Activated CD4-positive, alpha-beta T cell treated with anti-CD3 and anti-CD28 coated beads, Interleukin-2, amount 10 ng/mL, durations not matched to agents 7 days and 5 days (primary cell): ENCODE measurements at places on chromosomes 7 and 10. TPM values are rescaled to one million over a fixed set of nuclear protein-coding genes. Genes with fewer than 3 reads are reported as not detected.

Gene GPR37
- total RNA-seq, result not detected

Gene OR6B1
- not detected for total RNA-seq

GRCh38 chr7:6234384-6234783 is 38.0 kb downstream of the CYTH3 start:
- no peak for DNase-seq

DNA sequence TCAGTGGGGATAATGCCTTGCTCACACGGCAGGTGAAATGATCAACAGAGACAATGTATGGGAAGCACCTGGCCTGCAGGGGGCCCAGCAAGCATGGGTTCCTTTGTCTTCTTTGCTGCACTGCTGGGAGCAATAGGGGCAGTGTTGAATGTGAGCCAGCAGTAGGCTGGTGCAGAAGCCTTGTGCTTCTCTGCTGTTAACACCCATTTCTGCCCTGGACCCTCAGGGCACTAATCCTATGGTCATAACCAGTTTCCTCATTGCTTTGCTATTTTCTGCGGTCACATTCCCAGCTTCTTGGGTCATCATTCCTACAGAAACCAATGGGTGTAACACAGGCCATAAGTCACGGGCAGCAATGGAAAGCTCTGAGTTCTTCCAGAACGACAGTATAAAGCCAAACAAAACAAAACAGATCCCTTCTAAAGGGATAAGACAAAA is 10.9 kb upstream of the LGI1 start:
- no peak for DNase-seq

- DNase-seq, result no peak
Measured at GRCh38 chr7:116228241-116228640, 17.9 kb downstream of the TES start.

Gene OGDH
- 121 TPM for total RNA-seq

DNA sequence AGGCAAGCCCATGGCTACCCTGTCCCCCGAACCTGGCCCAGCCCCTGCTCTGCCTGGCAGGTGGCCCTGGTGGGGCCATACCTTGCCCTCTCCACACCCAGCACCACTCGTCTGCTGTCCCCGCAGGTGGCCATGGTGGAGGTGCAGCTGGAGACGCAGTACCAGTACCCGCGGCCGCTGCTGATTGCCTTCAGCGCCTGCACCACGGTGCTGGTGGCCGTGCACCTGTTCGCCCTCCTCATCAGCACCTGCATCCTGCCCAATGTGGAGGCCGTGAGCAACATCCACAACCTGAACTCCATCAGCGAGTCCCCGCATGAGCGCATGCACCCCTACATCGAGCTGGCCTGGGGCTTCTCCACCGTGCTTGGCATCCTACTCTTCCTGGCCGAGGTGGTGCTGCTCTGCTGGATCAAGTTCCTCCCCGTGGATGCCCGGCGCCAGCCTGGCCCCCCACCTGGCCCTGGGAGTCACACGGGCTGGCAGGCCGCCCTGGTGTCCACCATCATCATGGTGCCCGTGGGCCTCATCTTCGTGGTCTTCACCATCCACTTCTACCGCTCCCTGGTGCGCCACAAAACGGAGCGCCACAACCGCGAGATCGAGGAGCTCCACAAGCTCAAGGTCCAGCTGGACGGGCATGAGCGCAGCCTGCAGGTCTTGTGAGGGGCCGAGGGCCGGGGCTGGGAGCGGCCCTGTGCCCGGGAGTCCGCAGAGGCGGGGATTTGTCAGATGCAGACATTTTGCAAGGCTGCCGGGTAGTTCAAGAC is 13.2 kb downstream of the ORAI2 start:
- no peak for DNase-seq

Gene TBXAS1
- 8.8 TPM for total RNA-seq

DNA sequence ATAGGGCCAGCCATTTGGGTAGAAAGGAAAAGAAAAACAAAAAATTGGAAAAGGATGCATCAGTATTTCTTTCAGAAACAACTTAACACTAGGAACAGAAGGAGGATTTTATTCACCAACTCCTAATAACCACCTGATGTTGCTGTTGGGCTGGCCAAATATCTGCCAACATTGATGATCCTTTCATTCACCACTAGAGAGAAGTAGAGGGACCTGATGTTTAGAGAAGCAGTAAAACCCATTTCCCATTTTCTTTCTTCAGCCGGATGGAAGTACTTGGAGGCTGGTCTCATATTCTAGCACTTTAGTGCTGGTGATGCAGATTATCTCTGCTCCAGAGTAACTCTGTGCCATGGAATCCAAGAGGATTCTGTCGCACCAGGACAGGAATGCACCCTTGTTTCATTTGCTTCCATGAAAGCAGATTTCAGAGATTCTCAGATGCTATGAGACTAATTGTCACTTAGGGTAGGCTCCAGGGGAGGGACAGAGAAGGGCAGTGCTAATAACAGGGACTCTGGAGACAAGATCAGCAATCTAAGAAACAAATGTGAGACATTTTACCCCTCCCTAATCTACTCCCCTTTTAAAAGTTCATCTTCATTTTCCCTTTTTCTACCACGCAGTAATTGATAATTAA is 3.1 kb downstream of the KLLN start:
- peak; percentile 43 for DNase-seq

Gene LGI1
- not detected for total RNA-seq

Gene HGF
- total RNA-seq, result not detected

Gene SEMA3E
- total RNA-seq, result not detected

Gene PIP
- not detected for total RNA-seq

DNA sequence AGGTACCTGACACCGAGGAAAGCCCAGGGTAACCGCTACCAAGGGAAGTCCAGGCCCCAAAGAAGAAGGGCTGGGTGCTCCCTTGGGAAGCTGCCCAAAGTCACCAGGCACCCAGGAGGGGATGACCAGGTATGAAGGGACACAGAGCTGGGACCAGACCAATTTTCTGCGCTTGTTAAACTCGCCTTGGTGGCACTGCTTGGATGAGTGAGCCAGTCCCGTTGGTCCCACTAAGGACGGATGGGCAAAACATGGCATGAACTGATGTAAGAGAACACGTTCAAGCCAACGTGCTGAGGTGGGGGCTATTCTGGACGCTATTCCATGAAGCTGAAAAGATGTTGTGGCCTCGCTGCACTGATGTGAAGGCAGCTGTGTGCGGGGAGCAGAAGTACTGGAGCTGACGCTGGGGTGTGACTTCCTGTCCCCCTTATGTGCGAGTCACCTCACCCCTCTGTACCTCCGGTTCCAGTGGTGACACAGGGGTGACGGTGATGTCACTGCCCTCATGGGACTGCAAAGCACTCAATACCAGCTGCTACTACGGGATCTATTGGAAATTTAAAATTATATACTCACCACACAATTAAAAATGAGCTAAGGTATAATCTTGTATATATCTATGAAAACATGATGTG is 73.6 kb downstream of the COBL start:
- DNase-seq, result no peak

Gene ARMC10
- total RNA-seq, result 28.3 TPM

GRCh38 chr7:47503281-47503680 is 78.6 kb downstream of the TNS3 start:
- DNase-seq, result no peak

- no peak for DNase-seq
Measured at GRCh38 chr10:97650726-97651125, 10.3 kb downstream of the PI4K2A start.

DNA sequence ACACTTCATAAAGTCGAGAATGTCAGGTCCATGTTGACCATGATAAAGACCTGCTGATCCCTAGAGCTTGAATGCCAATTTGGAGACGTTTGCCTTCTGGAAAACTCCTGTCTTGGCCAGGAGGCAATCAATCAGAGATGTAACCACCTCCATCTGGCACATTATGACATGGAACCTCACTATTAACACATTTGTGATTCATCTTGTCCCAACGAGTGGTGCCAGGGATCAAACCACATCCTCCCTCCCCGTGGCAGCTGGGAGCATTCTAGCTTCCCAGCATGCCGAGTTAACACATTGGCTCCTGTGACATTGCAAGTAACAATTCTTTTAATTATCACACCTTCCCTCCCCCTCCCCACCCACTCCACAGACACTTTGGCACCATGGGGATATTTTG is 84.0 kb upstream of the PPP1R17 start:
- DNase-seq, result no peak

Gene TUBB8
- not detected for total RNA-seq

Gene FAM13C
- not detected for total RNA-seq

DNA sequence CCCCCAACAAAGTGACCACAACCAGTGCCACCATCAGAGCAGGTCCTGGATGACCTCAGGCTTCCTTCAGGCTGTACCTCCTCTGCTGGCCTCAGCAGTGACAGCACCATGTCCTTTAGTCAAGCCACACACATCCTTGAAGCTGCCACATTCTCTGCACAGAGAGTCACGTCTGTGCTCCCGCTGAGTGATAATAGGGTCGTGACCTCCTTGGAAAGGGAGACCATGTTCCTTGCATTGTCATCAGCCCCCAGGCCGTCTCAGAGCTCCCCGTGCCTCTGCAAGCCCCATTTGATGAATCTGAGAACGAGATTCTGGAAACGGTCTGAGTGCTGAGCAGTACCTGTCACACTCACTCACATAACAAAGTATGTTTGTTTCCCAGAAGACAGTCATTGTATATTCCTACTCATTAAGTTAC is 106.5 kb upstream of the PRR15 start:
- no peak for DNase-seq

Gene GDF2
- not detected for total RNA-seq

Gene GRID2IP
- 0.07 TPM for total RNA-seq

Gene DMBT1
- not detected for total RNA-seq

DNA sequence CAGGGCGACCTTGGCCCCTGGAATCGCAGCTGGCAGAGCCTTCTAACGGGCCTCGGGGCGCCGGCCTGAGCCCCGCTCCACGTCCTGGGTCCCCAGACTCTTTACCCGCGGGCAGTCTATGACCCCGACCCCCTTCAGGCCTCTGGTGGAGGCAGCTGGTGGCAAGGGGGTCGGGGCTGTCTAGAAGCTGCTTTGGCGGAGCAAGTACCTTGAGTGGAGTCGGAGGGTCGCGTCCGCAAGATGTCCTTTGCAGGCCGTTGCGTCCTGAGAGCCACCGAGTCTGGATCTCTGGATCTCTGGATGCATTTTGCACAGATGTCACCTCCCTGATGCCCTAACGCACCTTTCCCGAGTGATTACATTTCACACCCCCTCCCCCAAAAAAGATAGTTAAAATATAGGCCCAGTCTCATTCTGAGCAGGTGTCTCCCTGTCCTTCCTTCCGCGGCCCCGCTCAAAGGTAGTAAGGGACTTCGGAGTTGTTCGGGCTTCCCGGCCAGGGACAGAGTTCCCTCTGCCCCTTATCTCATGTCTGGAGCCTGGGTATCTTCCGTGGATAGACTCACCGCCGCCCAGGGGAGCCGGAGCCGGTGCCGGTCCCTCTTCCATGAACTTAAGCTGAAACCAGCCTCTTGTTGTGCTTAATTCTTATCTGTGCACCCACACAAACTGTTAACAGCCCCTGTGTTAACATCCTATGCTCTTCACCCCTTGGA is 457 bp downstream of the ACADSB start:
- DNase-seq, result peak; percentile 16

DNA sequence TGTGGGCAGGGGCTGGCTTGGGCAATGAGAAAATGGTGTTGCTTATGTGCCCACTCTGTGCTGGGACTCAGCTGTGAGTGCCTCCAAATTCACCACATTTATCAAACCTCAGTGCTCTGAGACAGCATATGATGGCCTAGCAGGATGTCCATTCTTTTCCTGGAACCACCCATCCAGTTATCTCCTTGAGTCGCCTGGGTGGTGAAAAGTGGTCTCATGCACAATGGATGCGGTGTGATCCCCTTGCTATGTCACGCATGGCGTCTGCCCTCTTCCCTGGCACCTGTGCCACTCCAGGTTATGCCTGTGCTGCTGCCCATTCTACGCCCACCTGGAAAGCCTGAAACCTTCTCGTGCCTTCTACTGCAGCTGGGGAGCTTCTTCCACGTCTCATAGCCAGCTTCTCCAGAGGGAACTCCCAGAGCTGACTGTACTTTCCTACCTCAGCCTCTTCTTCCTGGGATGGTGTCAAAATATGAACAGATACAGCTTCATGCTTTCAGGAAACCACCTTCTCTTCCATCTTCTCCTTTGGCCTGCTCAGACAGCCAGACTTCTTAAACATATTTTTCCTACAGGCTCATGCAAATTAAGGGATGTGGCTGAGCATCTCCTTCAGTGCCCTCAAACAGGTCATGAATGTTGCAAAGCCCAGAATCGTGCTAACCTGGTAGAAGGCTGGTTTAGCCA is 147.3 kb downstream of the PFKFB3 start:
- no peak for DNase-seq

DNA sequence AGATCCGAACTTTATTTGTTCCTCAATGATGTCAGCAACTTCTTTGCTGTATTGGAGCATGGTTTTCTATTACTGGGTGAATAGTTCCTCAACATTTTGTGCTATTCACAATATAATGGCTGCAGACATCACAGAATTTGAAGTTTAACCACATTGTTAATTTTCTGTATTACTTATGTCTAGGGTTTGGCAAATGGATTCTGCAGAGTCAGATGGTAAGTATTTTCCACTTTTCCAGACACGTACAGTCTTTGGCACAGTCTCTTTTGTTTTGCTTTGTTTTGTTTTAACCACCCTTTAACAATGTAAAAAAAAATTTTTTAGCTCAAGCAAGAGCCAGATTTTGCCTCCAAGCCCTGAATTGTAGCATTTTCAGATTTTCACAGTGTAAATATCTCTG is 36.8 kb upstream of the FOXK1 start:
- DNase-seq, result no peak

DNA sequence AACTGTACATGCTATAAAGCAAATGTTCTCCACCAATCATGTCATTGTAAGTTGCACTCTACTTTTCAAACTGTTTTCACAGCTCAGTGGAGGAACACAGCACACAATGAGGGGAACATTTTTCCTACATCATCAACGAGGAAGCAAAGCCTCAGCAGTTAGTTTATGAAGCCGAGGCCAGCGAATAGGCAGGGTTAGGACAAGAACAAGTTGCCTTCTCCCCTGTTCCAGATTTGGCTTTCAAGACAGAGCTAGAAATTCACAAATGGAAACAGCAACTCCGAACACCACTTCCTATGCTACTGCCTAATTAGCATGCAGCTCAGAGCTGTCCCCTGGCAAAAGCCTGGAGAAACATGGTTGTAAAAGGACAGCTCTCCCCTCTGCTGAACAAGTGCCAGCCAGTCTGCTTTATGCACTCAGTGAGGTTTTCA is 19.8 kb downstream of the ITGB8 start:
- DNase-seq, result no peak

GRCh38 chr7:13727751-13728150 is 261.7 kb downstream of the ETV1 start:
- DNase-seq, result no peak

DNA sequence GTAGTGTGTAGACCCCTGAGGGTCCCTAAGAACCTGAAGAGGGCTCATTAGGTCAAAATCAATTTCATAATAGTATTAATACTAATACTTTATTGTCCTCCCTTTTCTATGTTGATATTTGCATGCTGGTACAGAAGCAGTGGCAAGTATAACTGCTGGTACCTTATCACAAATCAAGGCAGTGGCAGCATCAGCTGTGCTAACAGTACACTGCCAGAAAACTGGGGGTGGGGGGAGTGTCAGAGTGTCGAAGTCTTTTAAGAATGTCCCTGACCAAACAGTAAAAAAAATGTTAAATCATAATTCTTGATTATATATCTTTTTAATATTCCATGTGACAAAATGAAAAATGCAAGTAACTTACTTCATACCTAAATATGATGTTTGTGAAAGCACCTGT is 716.9 kb downstream of the MAGI2 start:
- no peak for DNase-seq

GRCh38 chr7:1248143-1248915 is 15.7 kb downstream of the UNCX start:
- DNase-seq, result no peak
